ENCODE measurements at places on chromosomes 2 and 18.

- DNase-seq, result no peak
Observed at GRCh38 chr2:225600865-225601264, 201.4 kb downstream of the NYAP2 start.

DNA sequence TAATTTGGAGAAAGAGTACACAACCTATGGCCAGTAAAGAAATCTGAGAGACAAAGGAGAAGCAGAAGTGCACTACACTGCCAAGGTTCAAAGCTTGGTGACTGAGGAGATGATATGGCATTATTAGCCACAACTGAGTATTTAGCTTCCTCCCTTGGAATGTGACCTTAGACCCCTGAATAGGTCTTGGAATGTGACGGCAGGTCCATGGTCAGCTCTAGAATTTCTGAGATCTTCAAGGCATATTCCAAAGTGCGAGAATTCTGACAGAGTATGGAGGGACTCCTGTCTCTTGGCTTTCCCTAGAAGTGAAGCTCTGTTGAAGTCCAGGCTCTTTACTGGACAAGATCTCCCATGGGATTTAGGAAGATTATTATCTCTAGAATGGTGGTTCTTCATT is 130.0 kb upstream of the FN1 start:
- no peak for DNase-seq

DNA sequence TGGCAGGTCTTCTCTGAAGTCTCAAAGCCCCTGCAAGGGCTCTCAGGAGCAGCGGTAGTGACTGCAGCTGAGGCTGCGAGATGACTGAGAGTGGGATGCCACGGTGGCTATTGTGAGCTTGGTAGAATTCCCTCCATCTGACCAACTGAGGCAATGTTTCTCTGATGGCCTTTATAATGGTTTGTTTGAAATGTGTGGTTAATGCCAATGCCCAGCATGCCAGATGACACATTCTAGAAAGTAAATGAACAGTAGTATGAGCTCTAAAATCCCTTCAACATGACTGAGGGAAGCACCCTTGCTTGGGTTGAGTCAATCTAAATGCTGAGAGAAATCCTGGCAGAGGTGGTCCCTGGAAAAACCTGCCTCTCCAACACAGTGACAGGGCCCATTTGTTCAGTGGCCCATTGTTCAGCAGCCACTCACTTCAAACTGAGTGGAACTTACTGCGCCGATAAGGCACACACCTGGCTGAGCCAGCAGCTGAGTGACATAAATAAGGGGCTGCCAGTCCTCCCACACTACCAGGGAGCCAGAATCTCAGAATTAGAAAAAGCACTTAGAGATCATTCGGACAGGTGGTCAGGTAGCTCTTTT is 31.7 kb downstream of the SULT1C2 start:
- no peak for DNase-seq

DNA sequence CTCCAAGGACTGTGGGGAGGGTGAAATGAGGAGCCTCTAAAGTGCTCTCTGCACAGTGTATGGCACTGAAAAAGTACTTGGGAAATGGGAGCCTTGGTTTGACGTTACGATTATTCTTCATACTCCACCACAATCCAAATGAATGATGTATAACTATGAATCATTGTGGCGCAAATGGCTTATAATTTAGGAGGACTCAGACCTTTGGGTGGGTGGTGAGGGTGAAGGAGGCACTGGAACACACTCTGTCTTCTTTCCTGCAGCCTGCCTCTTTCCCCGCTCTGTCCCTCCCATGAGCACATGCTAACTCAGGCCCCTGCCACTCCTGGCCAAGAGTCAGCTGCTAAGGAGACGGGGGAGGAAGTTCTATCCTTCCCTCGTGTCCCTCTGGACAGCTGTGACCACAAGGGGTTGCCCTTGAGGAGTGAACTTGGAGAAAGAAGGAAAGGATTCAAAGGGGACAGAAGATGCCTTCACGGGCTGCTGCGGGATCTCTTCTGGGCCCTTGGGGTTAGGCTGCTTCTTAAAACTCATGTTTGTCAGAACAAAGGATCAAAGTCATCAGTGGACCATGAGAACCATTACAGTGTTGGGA is 36.5 kb downstream of the POLR1A start:
- no peak for DNase-seq

DNA sequence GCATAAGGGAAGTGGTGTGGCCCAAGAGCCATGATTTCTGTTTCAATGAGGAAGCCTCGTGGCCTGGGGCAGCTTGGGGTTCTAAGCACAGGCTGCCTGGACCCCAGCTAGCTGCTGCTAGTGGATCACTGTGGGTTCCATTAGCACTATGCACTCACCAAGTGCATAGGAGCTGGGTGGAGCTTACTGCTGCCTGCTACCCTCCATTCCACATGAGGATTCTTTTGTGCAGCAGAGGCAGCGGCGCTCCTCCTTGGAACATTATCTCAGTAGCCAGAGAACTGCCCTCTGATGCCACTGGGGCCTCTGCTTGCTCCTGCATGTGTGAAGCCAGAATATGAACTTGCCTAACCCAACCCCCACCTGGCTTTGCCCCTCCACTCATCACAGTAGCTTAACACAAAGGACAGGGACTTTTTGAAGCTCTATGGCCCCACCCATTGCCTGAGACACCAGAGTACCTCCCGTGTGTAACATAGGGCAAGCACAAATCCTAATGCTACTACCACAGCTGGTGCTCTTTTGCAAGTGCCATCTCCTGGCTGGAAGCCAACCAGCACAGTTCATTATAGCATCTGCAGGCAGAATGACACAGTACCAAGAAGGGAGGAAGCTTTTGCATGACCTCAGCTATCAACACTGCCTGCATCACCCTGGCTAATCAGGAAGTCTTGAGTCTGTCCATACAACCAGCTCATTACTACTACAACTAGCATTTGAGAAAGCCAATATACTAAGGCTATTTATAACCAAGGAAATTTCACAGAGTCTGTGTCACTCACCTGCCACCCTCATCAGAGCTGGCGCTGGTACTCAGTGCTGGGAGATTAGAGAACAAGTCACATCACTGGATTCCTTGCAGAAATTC is 297.0 kb upstream of the GULP1 start:
- no peak for DNase-seq

GRCh38 chr18:49161627-49162026 is 210.9 kb upstream of the SMAD7 start:
- peak; percentile 37 for DNase-seq

Data from GM18507 (cell line).